CD4-positive, alpha-beta T cell treated with Interleukin-12 subunit alpha and Interleukin-12 subunit beta, for 1 hour (primary cell): ENCODE measurements at places on chromosomes 2 and 18.

- no peak for DNase-seq
Observed at GRCh38 chr2:64141674-64142405, 2.4 kb downstream of the PELI1 start.

DNA sequence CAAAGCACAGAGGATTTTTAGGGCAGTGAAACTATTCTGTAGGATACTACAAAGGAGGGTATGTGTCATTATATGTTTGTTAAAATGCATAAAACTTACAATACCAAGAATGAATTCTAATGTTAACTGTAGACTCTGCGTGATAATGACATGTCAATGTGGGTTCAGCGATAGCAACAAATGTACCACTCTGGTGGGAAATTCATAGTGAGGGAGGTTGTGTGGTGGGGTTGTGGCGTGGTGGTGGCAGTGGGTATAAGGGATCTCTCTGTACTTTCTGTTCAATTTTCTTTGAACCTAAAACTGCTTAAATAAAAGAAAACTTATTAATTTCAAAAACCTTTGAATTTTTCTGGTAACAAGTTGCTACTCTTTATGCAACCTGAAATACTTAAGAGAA, 99.3 kb upstream of the SLC38A11 start:
- DNase-seq, result no peak

- no peak for DNase-seq
Observed at GRCh38 chr2:207768866-207769596, 675 bp downstream of the FZD5 start.

DNA sequence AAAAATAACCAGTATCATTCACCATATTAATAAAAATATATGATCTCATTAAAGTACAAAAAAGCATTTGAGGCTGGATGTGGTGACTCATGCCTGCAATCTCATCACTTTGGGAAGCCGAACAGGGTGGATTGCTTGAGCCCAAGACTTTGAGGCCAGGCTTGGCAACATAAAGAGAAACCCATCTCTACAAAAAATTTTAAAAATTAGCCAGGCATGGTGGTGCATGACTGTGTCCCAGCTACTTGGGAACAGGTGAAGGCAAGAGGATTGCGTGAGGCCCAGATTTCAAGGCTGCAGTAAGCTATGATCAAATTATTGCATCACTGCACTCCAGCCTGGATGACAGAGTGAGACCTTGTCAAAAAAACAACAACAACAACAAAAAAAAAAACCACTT, 75.9 kb downstream of the RAD51AP2 start:
- no peak for DNase-seq

- no peak for DNase-seq
Observed at GRCh38 chr18:69161383-69162028, 239.2 kb upstream of the DOK6 start.

GRCh38 chr2:37582481-37583220, 88.8 kb downstream of the CDC42EP3 start:
- peak; percentile 32 for DNase-seq

DNA sequence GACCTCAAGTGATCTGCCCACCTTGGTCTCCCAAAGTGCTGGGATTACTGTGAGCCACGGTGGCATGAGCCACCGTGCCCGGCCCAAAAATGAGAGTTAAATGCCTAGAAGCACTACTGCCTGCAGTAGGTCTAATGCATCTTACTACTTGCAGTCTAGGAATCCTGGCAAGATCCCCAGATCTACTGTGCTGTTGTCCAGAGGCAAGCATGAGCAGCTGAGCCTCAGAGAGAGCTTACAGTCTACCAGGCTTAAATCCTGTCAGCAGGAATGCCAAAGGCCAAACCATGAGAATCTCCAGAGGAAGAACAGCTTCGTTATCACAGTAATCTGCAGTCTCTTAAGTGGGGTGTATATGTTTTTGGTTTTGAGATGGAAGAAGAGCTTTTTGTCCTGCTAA, 54.4 kb downstream of the XRCC5 start:
- no peak for DNase-seq

GRCh38 chr2:206665251-206665650, 23.0 kb downstream of the FAM237A start:
- no peak for DNase-seq

DNA sequence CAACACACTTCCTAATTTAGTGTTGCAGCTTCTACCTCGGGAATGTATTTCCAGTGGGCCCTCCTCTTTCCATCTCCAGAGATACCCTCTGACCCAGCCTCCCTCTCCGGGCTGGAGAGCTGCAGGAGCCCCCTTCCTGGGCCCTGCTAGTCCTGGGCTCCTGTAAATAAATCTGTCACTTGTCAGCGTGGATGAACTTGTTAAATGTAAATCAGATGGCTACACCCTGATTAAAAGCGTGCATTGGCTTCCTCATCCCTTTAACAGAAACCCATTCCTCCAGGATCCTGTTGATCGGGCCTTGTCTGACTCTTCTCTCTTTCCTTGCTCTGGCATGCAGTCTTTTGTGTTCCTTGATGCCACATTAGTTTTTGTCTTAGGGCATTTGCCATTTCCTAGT, 2.4 kb downstream of the ZNF236 start:
- no peak for DNase-seq

DNA sequence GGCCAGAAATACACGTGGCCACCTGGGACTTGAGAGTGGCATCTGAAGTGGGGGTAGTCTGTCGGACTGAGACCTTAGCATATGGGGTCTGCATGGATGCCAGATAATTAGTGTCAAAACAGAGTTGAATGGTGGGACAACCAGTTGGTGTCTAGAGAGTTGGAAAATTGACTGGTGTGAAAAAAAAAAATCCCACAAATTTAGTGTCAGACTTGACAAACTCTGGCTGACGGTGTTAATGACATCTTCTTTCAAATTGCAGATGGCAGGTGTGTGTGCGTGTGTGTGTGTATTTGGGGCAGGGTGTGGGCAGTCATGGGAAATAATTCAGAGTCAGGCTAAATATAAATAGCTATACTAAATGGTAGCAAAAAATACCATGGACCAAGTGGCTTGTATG, 365.4 kb upstream of the RGPD4 start:
- no peak for DNase-seq

DNA sequence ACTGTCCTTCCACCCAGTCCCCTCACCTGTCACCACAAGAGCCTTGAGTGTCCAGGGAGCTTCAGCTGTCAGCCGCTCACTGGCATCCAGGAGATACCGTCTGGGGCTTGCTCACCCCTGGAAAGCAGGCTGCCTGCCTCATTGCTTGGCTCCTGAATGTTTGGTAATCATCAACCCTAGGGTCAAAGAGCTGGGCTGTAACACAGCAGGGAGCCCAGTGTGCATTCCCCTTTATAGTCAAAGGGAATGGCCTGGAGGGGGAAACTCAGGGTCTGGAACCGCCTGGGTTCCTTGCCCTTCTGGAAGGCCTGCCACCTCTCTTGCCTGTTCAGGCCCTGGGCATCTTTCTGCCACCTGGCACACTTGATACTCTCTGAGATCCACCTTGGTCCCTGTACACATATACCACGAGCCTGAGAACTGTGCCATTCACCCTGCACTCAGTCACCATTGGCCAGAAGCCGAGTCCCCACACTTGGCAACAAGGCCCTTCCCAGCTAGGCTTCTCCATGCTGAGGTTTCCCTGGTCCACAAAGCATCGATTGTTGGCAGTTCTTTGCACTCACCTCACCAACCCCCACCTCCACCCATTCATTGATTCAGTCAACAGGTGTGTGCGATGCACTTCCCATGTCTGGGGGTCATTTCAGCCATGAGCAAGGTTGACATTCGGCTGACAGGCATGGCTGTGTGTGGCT, 35.0 kb downstream of the TPRKB start:
- DNase-seq, result no peak

DNA sequence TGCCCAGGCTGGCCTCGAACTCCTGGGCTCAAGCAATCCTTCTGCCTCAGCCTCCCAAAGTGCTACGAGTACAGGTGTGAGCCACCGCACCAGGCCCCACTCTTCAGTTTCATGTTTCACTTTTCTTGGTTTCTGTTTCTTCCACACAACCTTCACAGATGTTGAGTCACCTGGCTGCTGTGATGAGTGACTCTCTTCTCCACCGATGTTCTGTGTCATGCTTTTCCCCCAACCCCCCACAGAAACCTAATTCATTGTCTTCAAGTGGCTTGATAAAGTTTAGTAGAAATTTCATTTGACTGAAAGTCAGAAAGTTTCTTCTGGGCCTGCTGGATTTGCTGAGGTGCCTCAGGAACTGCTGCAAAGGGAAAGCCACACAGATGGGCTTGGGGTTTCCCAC, 78.5 kb downstream of the SPHKAP start:
- no peak for DNase-seq

- no peak for DNase-seq
Observed at GRCh38 chr18:36205166-36205565, 17.9 kb downstream of the MOCOS start.

GRCh38 chr2:180570864-180571263, 409.5 kb upstream of the UBE2E3 start:
- no peak for DNase-seq

DNA sequence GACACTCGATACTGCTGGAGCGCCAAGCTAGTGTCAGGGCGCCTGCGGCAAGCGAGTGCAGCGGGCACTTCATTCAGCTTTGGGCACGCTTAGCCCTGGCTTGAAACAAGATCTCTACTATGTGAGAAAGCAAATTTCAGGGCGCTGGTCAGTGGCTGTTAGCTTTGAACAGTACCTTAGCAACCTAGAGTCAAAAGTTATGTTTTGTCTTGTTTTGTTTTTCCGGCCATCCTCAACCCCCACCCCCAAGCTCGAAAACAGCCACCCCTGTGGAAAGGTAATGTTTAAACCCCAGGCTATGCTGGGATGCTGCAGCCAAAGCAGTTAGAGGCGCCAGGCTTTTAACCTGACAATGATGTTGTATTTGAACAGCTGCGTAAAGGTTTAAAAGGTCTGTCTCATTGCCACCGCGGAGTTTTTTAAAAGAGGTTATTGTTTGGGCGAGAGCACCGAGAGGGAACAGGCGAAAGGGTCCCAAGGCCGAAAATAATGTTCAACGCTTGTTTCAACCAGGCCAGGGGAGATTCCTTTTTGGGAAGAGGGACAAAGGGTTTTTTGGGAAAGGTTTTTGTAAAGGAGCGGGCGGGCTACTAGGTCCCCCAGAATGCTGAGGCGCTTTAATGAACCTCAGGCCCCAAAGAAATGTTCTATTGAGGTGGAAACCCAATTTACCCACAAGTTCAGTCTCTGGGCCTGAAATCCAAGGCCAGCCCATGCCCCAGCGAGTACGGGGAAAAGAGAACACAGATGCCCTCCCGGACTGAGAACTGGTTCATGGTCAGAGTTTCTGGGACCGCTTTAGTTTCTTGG, 2.3 kb upstream of the HOXD10 start:
- no peak for DNase-seq

DNA sequence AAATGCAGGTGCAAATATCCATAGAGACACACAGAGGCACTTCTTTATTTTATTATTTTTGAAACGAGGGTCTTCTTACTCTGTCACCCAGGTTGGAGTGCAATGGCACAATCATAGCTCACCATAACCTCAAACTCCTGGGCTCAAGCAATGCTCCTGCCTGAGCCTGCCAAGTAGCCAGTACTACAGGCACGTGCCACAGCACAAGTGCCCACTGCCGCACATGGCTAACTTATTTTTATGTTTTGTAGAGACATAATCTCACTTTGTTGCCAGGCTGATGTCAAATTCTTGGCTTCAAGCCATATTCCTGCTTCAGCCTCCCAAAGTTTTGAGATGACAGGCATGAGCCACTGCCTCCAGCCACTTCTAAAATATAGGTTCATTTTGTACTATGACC, 537.6 kb downstream of the THSD7B start:
- DNase-seq, result no peak

- no peak for DNase-seq
Observed at GRCh38 chr2:41957431-41957830, 90.4 kb upstream of the PKDCC start.

- no peak for DNase-seq
Observed at GRCh38 chr2:75892490-75892889, 181.8 kb upstream of the GCFC2 start.

DNA sequence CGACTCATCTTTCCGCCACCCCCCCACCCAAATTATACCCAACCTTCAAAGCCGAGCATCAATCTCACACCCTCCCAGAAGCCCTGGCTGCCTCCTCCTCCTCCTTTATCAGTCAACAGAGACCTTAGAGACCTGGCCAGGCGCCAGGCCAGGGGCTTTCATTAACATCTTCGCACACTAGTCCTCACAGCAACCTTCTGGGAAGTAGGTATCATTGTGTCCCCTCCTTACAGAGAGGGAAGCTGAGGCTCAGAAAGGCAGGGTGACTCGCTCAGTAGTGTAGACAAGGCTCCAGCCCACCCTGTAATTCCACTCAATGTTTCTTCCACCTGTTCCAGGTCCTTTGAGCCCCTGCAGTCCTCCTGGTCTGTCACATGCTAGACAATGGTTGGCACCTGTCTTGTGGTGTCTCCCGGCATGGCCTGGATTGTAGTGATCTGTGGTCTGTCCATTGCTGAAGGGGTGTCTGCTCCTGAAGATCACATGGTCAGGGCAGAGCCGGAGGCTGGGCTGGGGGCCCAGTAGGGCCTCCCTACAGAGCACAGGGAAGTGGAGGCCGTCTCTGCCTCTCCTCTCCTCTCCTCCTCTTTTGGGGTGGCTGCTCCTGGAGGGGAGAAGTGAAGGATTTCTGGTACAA, 36.0 kb downstream of the KLHL29 start:
- DNase-seq, result no peak

GRCh38 chr2:205650450-205650849, 31.9 kb upstream of the NRP2 start:
- DNase-seq, result no peak

DNA sequence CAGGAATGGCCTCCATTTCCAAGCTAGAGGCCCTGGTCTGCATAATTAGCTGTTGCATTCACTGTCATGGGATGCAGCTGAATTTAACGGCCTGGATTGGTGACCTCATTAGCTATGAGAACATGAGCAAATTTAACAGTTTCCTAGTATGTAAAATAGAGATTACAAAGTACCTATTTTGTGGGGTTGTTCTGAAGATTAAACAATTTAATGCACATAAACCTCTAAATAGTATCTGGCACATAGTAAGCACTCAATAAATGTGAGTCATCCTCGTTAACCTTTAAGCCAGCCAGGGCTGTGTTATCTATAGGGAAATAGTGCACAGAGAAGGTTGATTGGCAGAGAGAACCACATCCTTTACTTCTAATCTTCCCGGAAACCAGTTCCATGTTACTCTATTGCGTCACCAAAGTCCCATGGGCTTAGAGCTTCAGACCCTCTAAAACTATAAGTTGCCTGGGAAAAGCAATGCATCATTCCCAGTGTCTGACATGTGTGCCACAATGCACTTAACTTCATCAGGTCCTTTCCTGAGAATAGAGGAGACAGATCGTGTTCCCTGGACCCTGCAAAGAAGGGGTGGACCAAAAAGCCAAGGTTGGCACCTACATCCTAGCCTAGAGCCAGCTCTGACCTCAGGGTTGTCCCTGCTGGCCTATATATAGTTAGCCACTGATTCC, 196.5 kb downstream of the LNPK start:
- no peak for DNase-seq

GRCh38 chr2:86078774-86079545, 26.7 kb downstream of the POLR1A start:
- peak; percentile 61 for DNase-seq

GRCh38 chr2:86301009-86301408, 36.4 kb downstream of the REEP1 start:
- DNase-seq, result no peak

- no peak for DNase-seq
Observed at GRCh38 chr2:45332094-45332493, 279.0 kb downstream of the SRBD1 start.
